Hematopoietic multipotent progenitor cell (in vitro differentiated cells): ENCODE measurements at places on chromosomes 6 and 20. TPM values are rescaled to one million over a fixed set of nuclear protein-coding genes. Genes with fewer than 3 reads are reported as not detected.

GRCh38 chr6:166872531-166873009, 83.8 kb downstream of the RNASET2 start:
- DNase-seq, result no peak

- DNase-seq, result no peak
These were observed 86.0 kb downstream of the ALDH8A1 start for GRCh38 chr6:134863763-134864510.

KIAA0408 gene
- under 0.01 TPM for total RNA-seq

PLG gene
- total RNA-seq, result under 0.01 TPM

HSPA1L gene
- total RNA-seq, result 1.9 TPM
